CD4-positive, alpha-beta memory T cell (primary cell): ENCODE measurements at places on chromosomes 5 and 9. TPM values are rescaled to one million over a fixed set of nuclear protein-coding genes. Genes with fewer than 3 reads are reported as not detected.

Gene SPAG8
- 1.0 TPM for polyA plus RNA-seq

Gene DMRTA1
- not detected for polyA plus RNA-seq

Gene SH3TC2
- not detected for polyA plus RNA-seq

Gene NDUFB6
- 83.7 TPM for polyA plus RNA-seq

Gene CD180
- not detected for polyA plus RNA-seq

DNA sequence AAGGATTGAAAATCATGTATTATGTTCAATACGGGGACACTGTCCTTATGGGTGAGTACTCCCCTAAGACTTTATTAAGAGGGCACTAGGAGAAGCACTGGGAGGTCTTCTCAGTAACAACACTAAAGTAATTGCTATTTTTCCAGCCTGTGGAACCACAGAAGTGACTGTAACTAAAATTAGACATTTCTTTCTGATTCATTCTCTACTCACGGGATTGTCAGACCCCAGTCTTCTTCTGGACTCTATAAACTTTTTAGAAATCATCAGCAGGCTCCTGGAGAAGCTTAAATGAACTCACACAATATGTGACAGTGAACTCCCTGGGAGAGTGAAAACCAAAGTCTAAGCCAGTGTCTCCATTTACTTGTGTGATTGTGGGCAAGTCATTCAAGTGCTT is 14.5 kb downstream of the TLR4 start:
- no peak for DNase-seq
- no peak overlapping the region for H3K4me3 ChIP-seq
- no peaks in the 10 kb centered on the region for H3K27me3 ChIP-seq
- H3K27ac ChIP-seq: no peak overlapping the region
- no peaks in the 10 kb centered on the region for H3K36me3 ChIP-seq
- H3K4me1 ChIP-seq: no peaks in the 10 kb centered on the region

DNA sequence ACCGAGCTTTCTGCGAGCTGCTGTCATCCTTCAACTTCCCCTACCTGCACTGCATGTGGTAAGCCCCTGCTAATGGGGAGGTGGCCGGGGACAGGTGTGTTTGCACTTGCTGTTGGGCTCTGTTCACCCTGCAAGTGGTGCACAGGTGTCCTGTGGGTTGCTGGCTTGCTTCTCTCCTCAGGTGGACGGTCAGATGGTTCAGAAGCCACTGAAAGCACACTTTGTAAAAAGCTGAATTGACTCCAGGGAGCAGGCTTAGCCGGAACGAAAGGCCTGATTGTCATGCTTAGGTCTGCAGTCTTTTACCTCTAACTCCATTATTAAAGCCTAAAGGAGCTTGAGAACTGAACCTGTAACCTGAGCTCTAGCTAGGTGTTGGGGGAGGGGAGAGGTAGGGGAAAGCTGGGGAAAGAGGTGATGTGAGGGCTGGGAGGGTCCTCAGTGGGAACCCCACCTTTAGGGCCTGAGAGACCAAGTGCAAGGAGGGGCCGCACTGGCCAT is 37.6 kb downstream of the ACER2 start:
- peaks cover under 1% of the 10 kb centered on the region for H3K4me1 ChIP-seq
- no peaks in the 10 kb centered on the region for H3K36me3 ChIP-seq
- H3K27ac ChIP-seq: no peak overlapping the region

DNA sequence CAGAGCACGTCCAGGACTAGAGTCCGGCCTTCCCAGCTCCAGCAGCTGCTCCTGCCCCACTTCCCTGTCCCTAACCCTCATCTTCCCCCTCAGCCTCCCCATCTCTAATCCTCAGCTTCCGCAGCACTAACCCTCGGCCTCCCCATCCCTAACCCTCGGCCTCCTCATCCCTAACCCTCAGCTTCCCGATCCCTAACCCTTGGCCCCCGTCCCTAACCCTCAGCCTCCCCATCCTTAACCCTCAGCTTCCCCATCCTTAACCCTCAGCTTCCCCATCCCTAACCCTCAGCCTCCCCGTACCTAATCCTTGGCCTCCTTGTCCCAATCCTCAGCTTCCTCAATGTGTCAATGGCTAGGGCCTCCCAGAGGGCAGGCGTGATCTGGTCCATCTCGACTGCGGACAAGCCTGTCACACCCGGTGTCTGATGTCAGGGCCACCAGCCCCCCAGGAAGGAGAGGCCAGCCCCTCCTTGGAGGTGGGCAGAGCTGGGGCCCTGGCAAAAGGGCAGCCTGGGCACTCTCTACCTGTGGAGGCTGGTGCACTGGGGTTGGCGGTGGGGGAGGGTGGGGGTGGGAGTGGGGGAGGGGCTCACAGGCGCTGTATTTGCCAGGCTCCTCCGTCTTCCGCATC is 1.4 kb downstream of the OBP2B start:
- no peaks in the 10 kb centered on the region for H3K36me3 ChIP-seq
- no peak overlapping the region for H3K27ac ChIP-seq

- no peak overlapping the region for H3K27ac ChIP-seq
- no peak for DNase-seq
- no peak overlapping the region for H3K4me3 ChIP-seq
- H3K36me3 ChIP-seq: no peaks in the 10 kb centered on the region
These were observed 2.1 kb downstream of the NEURL1B start for GRCh38 chr5:172642926-172643871.

DNA sequence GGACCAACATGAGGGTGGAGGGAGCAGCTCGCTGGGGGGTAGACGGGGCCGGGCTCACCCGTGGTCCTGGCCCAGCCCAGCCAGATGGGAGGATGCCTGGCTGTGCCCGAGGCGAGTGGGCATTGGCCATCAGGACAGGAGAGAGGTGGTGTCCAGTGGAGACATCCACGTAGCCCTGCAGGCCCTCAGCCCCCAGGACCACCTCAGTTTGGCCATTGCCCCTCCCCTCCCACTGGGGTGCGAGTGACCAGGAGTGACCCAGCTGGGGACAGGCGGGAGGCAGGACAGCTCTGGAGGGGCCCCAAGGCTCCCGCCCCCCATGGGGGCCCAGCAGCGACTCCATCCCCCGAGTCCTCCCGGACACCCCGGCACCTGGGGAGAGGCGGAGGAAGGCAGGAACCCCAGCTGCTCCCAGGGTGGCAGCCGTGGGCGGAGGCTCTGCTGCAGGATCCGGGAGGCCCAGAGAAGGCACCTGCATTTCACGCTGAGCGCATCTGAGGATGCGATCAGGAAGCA is 8.3 kb downstream of the NOXA1 start:
- no peak overlapping the region for H3K27ac ChIP-seq
- no peaks in the 10 kb centered on the region for H3K27me3 ChIP-seq
- DNase-seq: no peak
- H3K4me3 ChIP-seq: no peak overlapping the region
- H3K4me1 ChIP-seq: no peaks in the 10 kb centered on the region

DNA sequence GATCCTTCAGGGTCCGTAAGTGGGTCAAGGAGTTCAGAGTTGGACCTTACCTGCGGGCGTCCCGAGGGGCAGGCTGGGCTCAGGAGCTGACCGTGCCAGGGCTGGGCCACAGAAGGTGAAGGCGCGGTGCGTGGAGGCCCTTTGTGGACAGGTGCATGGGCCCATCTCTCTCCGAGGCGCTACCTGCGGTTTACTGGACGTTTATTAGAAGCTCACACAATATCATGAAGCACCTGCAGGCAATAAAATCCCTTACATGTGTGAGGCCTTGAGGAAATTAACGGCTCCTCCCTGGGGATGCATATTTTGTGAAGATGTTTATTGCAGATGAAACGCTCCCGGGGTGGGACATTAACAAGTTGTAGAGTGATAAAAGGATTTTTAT is 79.8 kb upstream of the LMX1B start:
- H3K4me3 ChIP-seq: no peak overlapping the region
- H3K27ac ChIP-seq: no peak overlapping the region
- H3K4me1 ChIP-seq: no peaks in the 10 kb centered on the region
- no peaks in the 10 kb centered on the region for H3K27me3 ChIP-seq
- DNase-seq: no peak
- no peaks in the 10 kb centered on the region for H3K36me3 ChIP-seq

GRCh38 chr9:36961561-36962325 is 72.3 kb downstream of the PAX5 start:
- H3K4me1 ChIP-seq: no peaks in the 10 kb centered on the region
- no peaks in the 10 kb centered on the region for H3K36me3 ChIP-seq
- H3K27ac ChIP-seq: no peak overlapping the region
- H3K4me3 ChIP-seq: no peak overlapping the region
- no peak for DNase-seq
